Esophagus muscularis mucosa (tissue), 4 donors: ENCODE measurements at places on chromosomes 3 and 15. TPM values are rescaled to one million over a fixed set of nuclear protein-coding genes. Genes with fewer than 3 reads are reported as not detected.

GRCh38 chr3:143237077-143237627 is 117.6 kb downstream of the CHST2 start:
- DNase-seq = no peak

- no peak for DNase-seq
Observed at GRCh38 chr15:78418686-78419085, 19.3 kb upstream of the IREB2 start.

- DNase-seq = no peak
Observed at GRCh38 chr3:180743813-180744590, 64.7 kb upstream of the CCDC39 start.

- DNase-seq = no peak
Observed at GRCh38 chr15:45197512-45197911, 9.7 kb upstream of the SHF start.

- DNase-seq = no peak
Observed at GRCh38 chr3:45864760-45865519, 21.4 kb upstream of the CCR9 start.

Gene INKA1
- total RNA-seq = 5.8 TPM

Gene MAGI1
- total RNA-seq = 35.1 TPM

Gene MESP2
- not detected for total RNA-seq

Gene NR1I2
- not detected for total RNA-seq
